Testis (tissue), 5 donors: ENCODE measurements at places on chromosomes 1 and 21. TPM values are rescaled to one million over a fixed set of nuclear protein-coding genes. Genes with fewer than 3 reads are reported as not detected.

CHAF1B gene
- 6.2 TPM for total RNA-seq

TGFBR3 gene
- 34.7 TPM for total RNA-seq

KPNA6 gene
- 56.5 TPM for total RNA-seq

S100A2 gene
- total RNA-seq, result 1.9 TPM

IL10 gene
- total RNA-seq, result 1.4 TPM

LCA5L gene
- total RNA-seq, result 61.9 TPM

KRTAP13-1 gene
- total RNA-seq, result not detected

TFAP2E gene
- 1.9 TPM for total RNA-seq

LMOD1 gene
- 46.3 TPM for total RNA-seq

FMO2 gene
- total RNA-seq, result 3.2 TPM

S100A4 gene
- total RNA-seq, result 15.8 TPM

LMNA gene
- 162 TPM for total RNA-seq

SERPINC1 gene
- total RNA-seq, result 0.24 TPM

RIPPLY3 gene
- total RNA-seq, result 0.47 TPM

PRELP gene
- total RNA-seq, result 9.6 TPM

TMEM200B gene
- 40.3 TPM for total RNA-seq

TFF2 gene
- not detected for total RNA-seq

TSPEAR gene
- 0.55 TPM for total RNA-seq

ANGPTL3 gene
- total RNA-seq, result not detected

KRTAP19-3 gene
- total RNA-seq, result not detected

SPRR2G gene
- total RNA-seq, result not detected

ATP1A4 gene
- 23.0 TPM for total RNA-seq

DIO1 gene
- total RNA-seq, result 0.81 TPM

TNFRSF1B gene
- 7.7 TPM for total RNA-seq

CTSE gene
- not detected for total RNA-seq

FCRL6 gene
- not detected for total RNA-seq

KLHL17 gene
- 36.4 TPM for total RNA-seq

RAP1A gene
- total RNA-seq, result 27.6 TPM

LAMC1 gene
- total RNA-seq, result 112 TPM

KLHDC9 gene
- 57.2 TPM for total RNA-seq

SDHB gene
- total RNA-seq, result 107 TPM

RPTN gene
- total RNA-seq, result not detected

LRRC8D gene
- 46.1 TPM for total RNA-seq

CD247 gene
- 1.1 TPM for total RNA-seq

AMY1B gene
- not detected for total RNA-seq

MAP3K7CL gene
- total RNA-seq, result 15.3 TPM

CFAP74 gene
- total RNA-seq, result 16.4 TPM

C8B gene
- total RNA-seq, result 0.25 TPM

GUCA2B gene
- total RNA-seq, result not detected

C1orf141 gene
- total RNA-seq, result 9.5 TPM

ERMAP gene
- total RNA-seq, result 14.0 TPM

CASQ1 gene
- total RNA-seq, result 3.4 TPM

TMEM240 gene
- 6.3 TPM for total RNA-seq

WNT9A gene
- 4.3 TPM for total RNA-seq

AADACL4 gene
- total RNA-seq, result not detected

SWT1 gene
- 44.6 TPM for total RNA-seq

DENND2D gene
- total RNA-seq, result 21.2 TPM
